Activated T-cell treated with anti-CD3 and anti-CD28 coated beads, Interleukin-2, amount 50 U/mL, for 48 hours (primary cell): ENCODE measurements at places on chromosomes 12 and 14.
A peak's percentile ranks its signal among the peaks of the same experiment; 100 is the strongest.

DNA sequence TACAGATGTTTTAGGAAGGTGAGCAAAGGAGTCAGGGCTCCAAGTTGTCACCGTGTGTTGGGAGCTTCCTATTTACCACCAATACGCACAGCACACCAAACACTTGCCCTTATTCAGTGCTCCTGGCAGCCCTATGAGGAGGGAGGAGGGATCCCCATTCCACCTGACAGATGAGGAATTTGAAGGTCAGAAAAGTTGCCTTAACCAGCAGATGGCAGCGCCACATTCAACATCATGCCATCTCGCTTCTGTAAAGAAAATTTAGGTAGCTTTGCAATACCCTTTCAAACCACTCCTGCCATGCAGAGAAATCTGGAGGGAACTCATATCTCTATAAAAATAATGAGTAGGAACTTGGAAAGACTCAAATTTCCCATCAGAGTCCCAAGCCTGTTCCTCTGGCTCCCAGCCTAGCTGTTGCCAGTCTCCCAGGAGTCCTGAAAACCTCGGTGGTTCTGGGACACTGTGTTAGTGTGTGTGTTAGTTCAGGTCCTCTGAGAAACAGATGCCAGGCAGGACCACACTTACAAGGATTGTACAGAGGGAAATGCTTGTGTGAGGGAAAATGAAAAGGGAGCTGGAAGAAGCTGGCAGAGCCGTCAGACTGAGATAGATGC is 410.5 kb downstream of the MED13L start:
- DNase-seq: no peak

DNA sequence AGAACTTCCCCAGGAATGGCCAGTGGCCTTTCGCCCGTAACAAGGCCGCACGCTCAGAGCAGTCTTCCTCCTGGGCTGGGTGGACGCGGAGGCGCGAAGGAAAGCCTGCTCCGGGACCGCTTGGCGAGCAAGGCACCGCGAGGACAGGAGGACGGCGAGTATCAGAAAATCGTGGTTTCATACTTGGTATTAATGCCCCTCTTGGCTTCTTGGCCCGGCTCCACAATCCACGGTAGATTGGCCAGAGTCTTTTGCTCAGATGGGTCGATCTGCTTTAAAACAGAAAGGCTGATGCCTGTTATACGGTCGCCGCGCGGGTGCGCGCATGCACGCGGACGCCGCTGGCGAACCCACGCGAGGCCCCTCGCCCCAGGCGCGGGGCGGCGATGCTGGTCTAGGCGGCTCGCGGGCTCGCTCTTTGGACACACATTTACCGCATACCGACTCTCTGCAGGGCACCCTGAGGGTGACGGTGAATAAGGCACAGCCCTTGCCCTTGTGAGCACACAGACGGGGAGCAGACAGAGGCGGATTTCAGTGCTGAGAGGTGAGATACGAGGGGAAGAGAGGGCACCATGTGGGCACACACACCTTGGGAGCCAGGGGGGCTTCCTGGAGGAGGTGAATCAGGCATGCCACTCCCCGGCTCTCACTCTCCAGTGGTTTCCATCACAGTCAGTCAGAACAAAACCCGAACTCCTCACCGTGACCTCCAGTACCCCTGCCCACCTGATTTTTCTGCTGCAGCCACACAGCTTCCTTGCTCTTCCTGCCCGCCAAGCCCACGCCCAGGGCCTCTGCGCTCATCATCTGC is 100.7 kb downstream of the APAF1 start:
- DNase-seq: peak; percentile 57

DNA sequence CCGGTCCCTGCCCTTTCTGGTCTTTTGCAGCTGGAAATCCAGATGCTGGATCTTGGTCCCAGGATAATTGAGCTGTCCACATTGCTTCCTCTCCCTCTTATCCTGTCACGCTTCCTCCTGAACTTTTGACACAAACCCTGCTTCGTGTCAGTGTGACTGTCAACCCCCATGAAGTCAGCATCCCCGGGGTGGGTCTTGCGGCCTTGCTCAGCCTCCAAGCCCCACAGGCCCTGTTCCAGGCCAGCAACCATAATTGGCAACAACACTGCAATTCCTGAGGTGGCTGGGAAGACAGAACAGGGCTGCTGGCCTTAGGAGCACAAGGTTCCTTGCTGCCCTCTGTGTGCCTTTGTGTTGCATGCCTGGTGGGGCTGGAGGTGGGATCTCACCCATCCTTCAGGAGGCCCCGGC is 74.9 kb downstream of the NTF3 start:
- DNase-seq: no peak

- DNase-seq: no peak
Measured at GRCh38 chr12:2561367-2561766, 233.4 kb upstream of the FKBP4 start.

DNA sequence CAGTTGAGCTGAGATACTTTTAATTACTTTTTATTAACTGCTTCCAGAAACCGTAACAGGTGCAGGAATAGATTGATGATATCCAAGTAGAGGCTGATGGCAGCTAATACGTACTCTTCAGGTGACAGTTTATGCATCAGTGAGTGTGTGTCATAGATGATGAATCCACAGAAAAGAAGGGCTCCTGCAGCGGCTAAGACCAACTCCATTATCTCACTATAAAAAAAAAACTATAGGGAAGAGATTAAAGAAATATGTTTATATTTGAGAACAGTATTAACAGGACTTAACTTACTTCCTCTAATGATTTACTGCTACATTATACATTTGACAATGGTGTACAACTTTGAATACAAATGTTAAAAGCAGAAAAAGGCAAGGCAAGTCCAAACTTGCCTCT is 7.4 kb upstream of the LLPH start:
- no peak for DNase-seq

DNA sequence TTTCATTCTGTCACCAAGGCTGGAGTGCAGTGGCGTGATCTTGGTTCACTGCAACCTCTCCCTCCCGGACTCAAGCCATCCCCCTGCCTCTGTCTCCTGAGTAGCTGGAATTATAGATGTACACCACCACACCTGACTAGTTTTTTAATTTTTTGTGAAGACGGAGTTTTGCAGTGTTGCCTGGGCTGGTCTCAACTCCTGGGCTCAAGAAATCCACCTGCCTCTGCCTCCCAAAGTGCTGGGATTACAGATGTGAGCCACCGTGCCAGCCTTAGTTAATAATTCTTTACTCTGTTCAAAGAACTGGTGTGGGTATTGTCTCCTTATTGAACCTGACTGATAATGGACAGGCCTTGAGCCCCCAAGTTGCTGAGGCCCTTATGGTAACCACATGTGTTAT is 10.4 kb upstream of the KRT7 start:
- DNase-seq: no peak

GRCh38 chr12:4562034-4562657 is at the start of gene DYRK4:
Gene DYRK4 (plus strand): TSS chr12:4562208. CDS start chr12:4562246, 38 bp downstream.
- DNase-seq: peak; percentile 42

- no peak for DNase-seq
Measured at GRCh38 chr14:90574188-90575131, 177.6 kb downstream of the CALM1 start.

GRCh38 chr14:23827100-23827892 is 126.3 kb upstream of the DHRS4 start:
- no peak for DNase-seq

DNA sequence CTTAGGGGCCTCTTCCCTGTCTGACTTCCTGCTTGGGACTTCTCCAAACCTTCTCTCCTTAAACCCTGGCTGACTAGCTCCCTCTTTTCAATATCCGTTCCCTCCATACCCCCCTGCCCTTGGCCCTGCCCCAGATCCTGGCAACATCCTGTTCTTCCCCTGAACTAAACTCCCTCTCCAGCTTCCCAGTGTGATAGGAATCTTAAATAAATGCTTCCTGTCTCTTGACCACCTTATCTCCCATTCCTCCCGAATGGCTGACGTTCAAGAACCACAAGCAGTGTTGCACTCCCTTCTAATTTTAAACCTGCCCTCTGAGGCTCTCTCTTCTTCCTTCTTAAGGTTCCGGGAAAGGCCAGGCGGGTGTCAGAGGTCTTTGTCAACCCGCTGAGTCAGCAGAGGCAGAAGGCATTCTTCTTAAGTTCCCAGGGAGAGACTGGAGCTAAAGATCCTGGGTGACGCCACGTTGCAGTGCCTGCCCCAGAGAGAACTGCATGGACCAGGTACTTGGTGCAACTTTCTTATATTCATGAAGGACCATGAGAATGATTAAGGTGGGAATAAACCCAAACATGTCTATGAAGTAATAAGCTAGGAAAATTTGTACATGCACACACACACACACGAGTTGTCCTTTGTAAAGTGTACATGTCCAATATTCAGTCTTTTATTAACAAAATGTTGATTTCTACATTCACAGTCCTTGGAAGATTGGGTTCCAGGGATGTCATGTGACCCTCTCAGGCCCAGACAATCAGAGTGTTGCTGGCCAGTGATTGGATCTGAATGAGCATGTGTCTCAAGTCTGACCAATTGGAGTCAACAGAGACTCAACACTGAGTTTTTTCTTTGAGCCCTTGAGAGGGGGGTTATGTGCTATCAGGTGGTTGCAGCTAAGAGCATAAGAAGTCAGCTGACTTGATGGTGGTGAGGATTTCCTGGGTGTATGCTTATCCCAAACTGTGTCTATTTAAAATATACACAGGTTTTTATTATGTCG is 420.2 kb upstream of the TBX3 start:
- DNase-seq: no peak

GRCh38 chr12:33277376-33277775 is 162.2 kb downstream of the SYT10 start:
- no peak for DNase-seq

DNA sequence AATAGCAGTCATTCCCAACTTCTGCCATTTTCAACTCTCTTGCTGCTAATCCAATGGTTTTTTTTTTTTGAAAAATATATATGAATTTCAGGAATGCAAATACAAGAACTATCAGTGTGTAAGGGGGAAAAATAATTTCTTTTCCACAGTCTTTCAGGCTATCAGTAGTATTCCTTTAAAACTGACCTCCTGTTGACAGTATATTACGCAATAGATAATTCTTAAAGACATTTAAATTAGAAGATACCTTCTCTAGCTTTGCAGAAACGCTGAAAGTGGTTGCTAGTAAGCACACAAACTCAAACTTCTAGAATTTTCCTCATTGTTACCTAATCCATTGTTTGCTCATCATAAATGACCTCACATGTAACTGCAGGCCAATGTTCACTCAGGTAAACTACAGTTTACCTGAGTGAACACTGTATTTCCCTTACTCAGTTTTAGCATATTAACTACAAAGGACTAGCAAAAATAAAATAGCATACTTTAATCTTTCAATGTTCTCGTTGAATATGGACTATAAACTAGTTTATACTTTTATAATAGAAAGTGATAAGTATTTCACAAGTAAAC is at the start of gene C12orf50:
TSS of gene C12orf50 (minus strand) at position 309 of the 573 bp plus-strand sequence. CDS start 2,439 bp downstream, outside the sequence.
- no peak for DNase-seq

DNA sequence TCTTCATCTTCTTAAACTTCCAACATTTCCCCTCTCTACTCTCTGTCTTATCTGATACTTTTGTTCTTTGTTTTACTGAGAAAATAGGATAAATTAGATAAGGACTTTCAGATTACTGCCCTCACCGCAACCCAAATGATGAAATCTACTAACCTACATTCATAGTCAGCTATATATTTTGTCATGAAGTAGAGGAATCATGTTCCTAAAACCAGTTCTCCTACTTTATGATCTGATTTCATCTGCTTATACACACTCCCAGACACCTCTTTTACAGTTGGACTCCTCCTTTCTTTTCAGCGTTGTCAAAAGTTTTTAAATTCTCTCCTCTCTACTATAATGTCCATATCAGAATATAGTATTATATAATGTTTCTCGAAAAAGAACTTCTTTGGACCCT is 29.7 kb downstream of the MGAT4C start:
- no peak for DNase-seq

DNA sequence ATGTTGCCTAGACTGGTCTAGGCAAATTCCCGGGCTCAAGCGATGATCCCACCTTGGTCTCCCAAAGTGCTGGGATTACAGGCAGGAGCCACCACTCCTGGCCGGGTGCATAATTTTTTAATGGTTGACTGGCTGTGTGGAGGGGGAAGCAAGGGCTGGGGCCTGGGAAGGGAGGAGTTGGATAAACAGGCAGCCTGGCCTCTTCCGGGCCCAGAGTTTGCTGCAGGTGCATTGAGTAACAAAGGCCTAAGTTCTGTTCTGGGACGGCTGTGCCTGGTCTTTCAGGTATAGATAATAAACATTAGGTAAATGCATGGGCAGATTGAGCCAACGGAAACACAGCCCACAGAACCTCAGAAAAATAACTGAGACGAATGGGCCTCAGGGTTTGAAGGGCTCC is 191.3 kb upstream of the TBX3 start:
- DNase-seq: no peak

GRCh38 chr14:68492381-68493151 is 300.3 kb downstream of the ZFP36L1 start:
- DNase-seq: no peak

- DNase-seq: no peak
Measured at GRCh38 chr12:107660861-107661415, 24.7 kb upstream of the PWP1 start.

- no peak for DNase-seq
Measured at GRCh38 chr14:80152166-80152565, 59.1 kb downstream of the DIO2 start.

DNA sequence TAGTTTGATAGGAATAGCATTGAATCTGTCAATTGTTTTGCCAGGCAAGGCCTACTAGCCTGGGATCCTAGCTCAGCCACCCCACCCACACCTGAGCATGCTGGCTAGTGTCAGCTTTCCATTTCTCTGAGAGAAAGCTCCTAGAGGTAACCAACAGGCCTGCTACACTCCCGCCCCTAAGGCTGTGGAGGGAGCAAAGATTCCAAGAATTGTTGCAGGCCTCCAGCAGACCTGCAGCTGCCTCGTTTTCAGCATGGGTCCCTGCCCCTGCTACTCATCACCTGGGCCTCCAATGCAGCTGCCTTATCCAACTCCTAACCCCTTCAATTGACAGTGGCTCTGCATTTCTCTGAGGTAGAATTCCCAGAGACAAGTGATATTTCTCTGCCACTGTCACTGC is 852.4 kb upstream of the MDGA2 start:
- DNase-seq: no peak

DNA sequence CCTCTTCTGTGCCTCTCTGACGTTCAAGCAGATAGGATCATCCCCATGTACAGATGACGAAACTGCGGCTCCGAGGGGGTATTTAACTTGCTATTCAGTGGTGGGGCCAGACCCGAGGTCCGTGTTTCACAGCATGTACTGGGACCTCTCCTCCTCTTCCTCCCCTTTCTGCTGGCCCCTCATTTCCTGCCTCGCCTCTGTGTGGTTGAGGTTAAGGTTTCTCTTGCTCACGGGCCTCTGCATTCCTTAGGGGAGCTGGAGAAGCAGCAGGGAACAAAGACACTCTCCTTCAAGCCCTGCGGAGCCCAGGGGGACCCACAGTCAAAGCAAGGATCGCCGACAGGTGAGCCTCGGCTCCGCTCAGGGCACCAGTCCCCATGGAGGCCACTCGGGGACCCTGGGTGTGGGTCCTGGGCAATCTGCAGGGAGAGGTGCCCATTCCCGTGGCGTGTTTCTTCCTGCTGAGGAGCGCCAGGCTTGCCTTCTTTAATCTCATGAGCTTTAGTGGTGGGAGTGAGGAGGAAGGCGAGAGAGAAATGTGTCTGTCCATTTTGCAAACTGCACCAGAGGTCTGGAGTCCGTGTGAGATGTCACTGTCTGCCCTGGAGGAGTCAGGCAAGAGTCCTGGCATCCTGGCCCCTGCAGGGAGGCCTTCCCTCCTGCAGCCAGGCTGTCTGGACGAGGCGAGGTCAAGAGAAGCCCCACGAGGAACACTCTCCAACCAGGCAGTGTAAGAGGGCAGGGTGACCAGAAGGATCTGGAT is 45.0 kb downstream of the SLC6A12 start:
- DNase-seq: no peak
